ENCODE measurements at places on chromosomes 5 and 9.

DNA sequence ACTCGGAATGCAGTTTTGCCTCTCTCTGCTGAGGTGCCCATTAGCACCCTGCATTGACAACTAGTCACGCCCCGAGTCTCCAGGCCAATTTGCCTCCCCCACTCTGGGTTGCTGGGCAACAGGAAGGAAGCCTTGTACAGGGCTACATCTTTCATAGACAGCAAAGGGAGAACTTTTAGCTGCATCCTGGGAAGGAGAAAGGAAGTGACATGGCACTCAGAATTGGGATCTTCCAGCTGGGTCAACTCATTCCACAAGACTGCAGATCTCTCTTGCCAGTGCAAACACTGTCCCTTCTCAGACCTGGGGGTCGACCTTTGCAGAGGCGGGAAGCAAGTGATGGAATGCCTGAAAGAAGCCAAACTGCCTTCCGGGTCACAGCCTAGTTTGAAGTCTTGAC is 282.0 kb downstream of the SLIT3 start:
- no peak for DNase-seq

- no peak for DNase-seq
These were observed 32.3 kb downstream of the RUSC2 start for GRCh38 chr9:35522187-35522586.

GRCh38 chr5:83450183-83450966 is 21.2 kb upstream of the VCAN start:
- peak; percentile 46 for DNase-seq

DNA sequence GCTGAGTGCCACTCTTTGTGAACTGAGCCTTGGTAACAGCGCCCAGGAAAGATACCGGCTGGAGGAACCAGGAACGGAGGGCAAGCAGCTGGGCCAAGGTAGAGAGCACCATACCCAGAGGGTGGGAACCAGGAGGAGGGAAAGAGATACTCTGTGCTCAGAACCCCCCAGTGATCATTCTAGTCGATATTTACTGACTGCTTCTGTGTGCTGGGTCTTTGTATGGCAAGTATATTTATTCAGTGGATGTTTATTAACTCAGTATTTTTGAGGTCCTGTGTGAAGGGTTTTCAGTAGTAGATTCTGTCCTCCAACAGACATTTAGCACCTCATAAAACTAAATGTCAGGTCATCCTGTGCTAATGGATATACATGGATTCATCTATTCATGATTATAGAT is 62.3 kb upstream of the RARS1 start:
- DNase-seq, result no peak

- DNase-seq, result peak; percentile 48
These were observed 804 bp downstream of the TTC39B start for GRCh38 chr9:15306068-15306756.

DNA sequence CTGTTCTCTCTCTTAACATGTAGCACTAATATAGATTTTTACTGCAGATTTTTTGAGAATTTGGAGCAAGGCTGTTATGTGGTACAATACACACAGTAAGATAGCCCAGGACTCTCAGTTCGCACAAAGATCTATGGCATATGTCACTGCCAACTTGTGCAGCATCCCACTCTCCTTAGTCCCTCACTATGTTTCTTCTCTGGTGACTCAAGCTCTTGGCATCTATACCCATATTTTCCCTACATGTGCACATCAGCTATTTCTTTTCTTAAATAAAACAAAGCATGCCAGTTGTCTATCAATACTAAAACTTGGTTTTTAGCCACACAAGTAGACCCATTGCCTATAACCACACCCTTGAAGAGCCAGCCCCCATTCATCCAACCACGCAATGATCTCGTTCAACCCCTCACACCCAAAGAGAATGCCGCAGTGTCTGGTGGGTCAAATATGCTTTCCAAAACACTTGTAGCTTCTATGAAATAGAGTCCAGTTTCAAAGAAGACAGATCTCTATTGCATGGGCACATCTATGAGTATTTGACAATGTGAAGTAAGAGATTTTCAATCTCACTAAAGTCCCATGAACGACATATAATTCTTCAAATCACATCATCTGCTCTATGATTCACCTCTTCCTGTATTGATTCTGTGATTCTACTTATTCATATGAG is 18.2 kb upstream of the IL7R start:
- DNase-seq, result no peak

DNA sequence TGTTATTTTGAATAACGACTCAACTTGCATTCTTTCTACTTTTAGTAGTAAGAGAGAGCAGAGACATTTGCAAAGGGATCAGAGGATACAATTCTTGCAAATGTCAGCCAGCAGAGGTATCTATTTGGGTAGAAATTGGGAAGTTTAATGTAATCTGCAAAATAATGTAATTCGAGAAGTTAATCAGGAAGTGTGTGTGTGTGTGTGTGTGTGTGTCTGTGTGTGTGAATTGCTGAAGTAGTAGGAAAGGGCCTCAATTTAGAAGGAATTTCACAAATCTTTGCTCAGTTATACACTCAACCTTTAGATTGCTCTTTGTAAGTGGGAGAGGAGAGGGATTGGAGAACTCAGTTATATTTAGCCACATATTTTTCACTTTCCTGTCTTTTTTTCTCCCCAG is 11.0 kb upstream of the IFNA1 start:
- no peak for DNase-seq
